DMS53 (cell line): ENCODE measurements at places on chromosomes 16 and 17.

- DNase-seq = no peak
These were observed 5.5 kb downstream of the C1QTNF1 start for GRCh38 chr17:79029327-79030009.

- DNase-seq = no peak
These were observed 42.4 kb downstream of the WDR59 start for GRCh38 chr16:74942566-74942965.

DNA sequence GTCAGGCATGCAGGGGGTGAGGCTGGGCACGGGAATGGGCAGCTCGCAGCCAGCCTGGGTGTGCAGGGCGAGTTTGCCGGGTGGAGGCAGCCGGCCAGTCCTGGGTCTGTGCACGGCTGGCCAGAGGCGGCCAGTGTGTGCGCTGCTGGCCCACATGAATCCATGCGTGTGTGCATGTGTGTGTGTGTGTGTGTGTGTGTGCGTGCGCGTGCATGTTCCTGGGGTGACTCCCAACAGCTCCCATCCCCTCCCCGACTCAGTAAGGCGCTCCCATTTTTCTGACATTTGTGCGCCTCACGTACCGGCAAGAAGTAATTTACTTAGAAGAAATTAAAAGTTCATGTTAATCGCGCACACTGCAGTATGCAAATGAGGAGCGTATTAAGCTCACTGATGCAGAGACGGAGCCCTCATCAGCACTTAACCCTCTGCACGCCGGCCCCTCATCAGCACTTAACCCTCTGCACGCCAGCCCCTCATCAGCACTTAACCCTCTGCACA, 55.4 kb upstream of the ACSF3 start:
- no peak for DNase-seq

DNA sequence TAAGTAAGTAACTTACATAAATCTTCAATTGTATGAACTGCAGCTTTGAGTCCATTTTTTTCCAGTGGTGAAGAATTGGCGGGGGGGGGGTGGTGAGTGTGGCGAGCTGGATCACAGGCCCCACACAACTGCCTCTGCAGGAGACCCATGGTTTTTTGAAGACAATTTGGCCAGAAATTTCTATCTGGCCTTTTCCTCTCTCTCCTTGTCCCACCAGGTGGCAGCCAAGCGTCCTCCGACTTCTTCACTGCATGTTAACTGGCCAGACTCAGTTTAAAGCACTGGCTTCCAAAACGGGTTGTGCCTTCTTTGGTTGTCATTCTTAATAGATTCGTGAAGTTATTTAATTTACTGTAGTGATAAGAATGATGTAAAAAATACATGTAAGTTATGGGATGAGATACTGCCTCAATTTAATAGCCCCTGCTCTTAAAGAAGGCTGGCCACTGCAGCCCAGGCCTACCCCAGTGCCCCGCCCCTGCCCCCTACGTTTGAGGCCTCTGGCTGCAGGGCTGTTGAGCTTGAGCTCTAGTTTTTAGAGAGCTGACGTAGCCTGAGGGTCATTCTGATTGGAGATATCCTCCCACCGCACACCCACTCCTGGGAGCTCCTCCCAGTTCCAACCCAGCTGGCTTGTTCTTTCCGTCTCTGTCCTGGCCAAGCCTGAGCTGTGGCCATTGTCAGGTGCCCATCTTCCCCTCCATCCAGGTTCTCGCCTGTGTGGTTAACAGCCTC, 36.4 kb downstream of the AKAP1 start:
- peak; percentile 42 for DNase-seq

DNA sequence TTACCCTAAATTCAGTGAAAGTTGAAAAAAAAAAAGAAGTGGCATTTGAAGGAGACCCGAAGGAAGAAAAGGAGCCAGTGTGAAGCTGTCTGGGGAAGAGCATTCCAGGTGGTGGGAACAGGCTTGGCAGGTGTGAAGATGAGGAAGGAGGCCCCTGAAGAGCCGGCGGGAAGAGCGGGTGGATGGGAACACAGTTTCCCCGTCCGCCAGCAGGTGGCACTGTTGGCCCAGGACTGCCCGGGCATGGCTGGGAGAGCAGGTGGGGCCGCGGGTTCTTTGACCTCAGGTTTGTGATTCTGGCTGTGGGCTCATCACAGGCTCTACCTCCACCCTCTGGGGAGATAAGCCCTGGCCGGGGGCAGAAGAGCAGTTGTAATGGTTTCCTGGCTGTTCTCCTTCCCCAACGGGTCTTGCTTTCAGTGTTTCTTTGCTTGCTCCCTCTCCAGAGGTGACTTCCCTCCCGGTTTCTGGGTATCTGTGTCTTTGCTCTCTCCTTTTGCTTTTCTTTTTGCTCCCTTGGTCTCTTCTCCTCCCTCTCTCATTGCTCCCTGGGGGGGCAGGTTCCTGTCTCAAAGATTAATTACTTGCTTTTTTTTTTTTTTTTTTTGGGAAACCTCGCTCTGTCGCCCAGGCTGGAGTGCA, 32.3 kb downstream of the RAP1GAP2 start:
- peak; percentile 80 for DNase-seq

- no peak for DNase-seq
These were observed 46.6 kb upstream of the NF1 start for GRCh38 chr17:31048142-31048541.

- DNase-seq = peak; percentile 80
These were observed 9.2 kb downstream of the PIGQ start for GRCh38 chr16:578870-579405.

GRCh38 chr17:80948019-80948975, 43.3 kb upstream of the CHMP6 start:
- DNase-seq = no peak

GRCh38 chr17:31491376-31492131, 100.1 kb downstream of the RAB11FIP4 start:
- no peak for DNase-seq

DNA sequence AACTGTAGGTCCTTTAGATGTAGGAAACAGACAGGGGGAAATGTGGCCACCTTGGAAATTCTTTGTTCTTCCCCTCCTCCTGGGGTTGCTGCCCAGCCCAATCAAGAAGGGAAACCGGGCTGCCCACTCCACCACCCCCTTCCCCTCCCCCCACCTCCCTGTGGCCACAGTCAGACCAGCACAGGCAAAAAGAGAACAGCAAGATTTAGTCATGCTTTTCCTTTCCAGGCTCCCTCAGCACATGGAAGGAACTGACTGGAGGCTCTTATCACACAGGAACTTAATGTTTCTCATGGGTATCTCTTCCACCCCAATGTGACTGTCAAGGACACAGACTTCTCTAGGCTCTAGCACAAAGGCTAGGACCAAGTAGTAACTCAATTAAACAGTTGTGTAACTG, 3.0 kb upstream of the CCL1 start:
- no peak for DNase-seq

- no peak for DNase-seq
These were observed 2.5 kb downstream of the KRT17 start for GRCh38 chr17:41621916-41622315.

DNA sequence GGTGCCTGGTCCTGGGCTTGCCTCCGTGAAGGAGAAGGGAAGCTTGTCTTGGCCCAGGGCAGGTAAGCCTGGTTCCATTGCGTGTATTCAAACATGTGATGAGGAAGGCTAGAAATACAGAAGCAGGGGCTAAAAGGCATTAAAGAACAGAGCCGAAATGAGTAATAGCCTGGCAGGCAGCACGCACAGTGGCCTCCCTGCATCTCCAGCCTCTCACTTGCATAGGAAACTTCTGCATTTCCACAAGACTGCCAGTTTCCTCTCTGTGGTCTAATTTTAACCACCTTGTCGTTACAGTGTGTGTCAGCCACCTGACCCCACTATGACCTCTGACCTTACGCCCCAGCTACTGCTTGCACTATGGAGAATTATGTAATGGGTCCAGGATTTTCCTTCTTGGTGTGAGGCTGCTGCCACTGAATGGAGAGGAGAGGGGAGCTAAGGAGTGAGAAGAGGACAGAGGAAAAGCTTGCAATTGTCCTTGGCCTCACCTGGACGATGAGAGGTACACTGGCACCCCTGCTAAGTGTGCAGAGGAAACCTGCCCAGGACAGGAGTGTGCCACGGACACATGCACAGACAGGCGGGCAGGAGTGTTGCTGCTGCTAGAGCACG, 32.8 kb downstream of the HIC1 start:
- DNase-seq = no peak

GRCh38 chr17:40819528-40820125, 2.8 kb downstream of the KRT10 start:
- no peak for DNase-seq

DNA sequence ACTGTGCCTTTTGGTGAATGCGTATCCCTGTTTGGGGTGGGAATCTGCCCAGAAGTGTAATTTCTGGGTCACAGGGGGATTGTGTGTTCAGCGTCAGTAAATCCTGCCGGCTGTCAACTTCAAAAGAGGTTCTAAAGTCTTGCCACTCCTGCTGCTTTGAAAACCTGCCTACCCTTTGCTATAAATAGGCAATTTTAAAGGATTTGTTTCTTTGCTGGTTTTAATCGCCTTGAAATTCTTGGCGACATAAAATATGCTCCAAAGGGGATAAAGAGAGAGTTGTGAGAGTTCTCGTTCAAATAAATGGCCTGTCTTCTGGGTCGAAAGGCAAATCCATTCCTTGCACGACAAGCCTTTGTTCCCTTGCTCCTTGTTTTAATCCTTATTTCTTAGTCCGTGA, 143.4 kb downstream of the IRF8 start:
- DNase-seq = no peak

DNA sequence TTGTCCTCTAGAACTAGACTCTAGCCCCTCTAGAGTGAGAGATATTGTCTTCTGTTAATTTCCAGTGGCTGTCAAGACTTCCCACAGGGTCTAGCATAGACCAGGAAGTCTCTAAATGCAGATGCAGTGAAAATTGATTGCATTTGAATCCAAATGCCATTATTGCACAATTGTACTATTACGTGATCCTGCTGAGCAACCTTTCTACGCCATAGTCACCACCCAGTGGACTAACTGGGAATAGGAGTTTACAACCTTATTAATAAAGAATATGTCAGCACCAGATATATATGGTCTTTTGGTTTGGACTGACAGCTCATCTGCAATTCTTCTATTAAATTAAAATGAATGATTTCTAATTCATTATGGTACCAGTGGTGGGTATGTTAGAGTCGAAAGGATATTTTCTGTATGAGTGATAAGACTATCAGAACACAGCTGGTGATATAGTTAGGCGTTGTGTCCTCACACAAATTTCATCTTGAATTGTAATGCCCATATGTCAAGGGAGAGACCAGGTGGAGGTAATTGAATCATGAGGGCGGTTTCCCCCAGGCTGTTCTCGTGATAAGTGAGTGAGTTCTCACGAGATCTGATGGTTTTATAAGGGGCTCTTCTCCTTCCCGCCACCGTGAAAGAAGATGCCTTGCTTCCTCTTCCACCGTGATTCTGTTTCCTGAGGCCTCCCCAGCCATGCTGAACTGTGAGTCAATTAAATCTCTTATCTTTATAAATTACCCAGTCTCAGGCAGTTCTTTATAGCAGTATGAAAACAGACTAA, 138.9 kb upstream of the CA10 start:
- peak; percentile 68 for DNase-seq

- DNase-seq = no peak
These were observed 574 bp downstream of the LAT start for GRCh38 chr16:28985211-28986041.

DNA sequence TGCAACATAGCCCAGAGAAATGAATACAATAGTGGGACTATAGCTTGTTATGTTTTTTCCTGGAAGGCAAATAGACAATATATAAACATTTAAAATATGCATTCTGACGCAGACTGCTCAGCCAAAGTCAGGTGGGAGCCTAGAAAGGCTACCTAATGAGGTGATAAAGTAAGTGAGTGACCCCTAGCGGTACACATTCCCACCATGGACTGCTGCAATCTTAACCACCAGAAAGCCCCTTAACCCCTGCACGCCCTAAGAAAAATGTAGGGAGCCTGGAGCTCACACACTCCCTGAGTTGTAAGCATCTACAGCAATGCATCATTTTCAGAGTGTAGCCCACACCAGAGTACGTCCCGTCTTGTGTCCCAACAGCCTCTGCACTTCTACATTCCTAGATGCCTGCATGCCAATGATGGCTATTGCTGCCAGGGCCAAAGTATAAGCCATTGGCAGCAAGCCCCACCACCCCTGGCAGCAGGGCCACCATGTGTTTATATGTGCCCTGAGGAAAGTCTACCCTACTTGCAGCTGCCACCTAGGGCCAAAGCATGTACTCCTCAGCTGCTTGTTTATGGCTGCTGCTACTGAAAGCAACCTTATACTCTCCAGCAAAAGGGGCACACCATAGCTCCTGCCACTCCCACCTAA, 127.6 kb downstream of the KIF2B start:
- DNase-seq = peak; percentile 1

GRCh38 chr16:80166082-80166481, 374.7 kb upstream of the DYNLRB2 start:
- DNase-seq = no peak

- DNase-seq = no peak
These were observed 400 bp upstream of the CEP112 start for GRCh38 chr17:66192378-66192687.

GRCh38 chr17:30225919-30226553, 9.5 kb downstream of the SLC6A4 start:
- DNase-seq = no peak

GRCh38 chr17:74573169-74573568, 5.9 kb upstream of the CD300H start:
- no peak for DNase-seq

DNA sequence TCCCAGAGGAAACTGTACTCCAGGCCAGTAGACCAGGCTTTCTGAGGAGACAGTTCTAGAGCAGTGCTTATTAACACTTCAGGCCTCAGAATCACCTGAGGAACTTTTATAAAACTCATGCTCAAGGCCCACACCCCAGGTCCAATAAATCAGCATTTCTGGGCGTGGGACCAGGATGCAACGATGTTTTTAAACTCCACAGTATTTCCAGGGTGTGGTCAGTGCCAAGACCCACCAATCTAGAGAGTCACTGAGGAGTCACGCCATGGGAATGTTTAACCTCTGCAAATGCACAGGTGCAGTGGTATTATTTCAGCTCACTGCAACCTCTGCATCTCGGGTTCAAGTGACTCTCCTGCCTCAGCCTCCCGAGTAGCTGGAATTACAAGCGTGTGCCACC, 3.9 kb upstream of the TRPV1 start:
- DNase-seq = no peak

GRCh38 chr16:69276148-69277115, 34.7 kb upstream of the VPS4A start:
- DNase-seq = no peak

- no peak for DNase-seq
These were observed 11.6 kb upstream of the ROGDI start for GRCh38 chr16:4814046-4814445.

GRCh38 chr16:17342031-17342430, 128.7 kb downstream of the XYLT1 start:
- no peak for DNase-seq

GRCh38 chr16:73549984-73550631, 502.2 kb upstream of the ZFHX3 start:
- DNase-seq = no peak

GRCh38 chr17:31198026-31198425, 99.0 kb downstream of the OMG start:
- peak; percentile 4 for DNase-seq

- DNase-seq = no peak
These were observed 2.0 kb downstream of the AOC3 start for GRCh38 chr17:42853004-42853403.

- DNase-seq = no peak
These were observed 14.8 kb upstream of the POLR3E start for GRCh38 chr16:22282254-22282892.

GRCh38 chr16:80652441-80652840, 111.6 kb downstream of the DYNLRB2 start:
- DNase-seq = no peak
